ENCODE measurements at places on chromosomes 1 and 21. TPM values are rescaled to one million over a fixed set of nuclear protein-coding genes. Genes with fewer than 3 reads are reported as not detected.

S100A14 gene
- 5.7 TPM for total RNA-seq

SNIP1 gene
- 9.7 TPM for total RNA-seq

DNA sequence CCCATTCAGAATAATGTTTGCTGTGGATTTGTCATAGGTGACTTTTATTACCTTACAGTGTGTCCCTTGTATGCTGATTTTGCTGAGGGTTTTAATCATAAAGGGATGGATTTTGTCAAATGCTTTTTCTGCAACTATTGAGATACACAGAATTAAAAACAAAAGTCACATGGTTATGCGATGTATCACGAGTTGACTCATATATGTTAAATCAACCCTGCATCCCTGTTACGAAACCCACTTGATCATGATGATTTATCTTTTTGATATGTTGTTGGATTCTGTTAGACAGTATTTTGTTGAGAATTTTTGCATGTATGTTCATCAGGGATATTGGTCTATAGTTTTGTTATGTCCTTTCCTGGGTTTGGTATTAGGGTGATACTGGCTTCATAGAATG is 10.7 kb upstream of the OR2T34 start:
- no peak for DNase-seq

GRCh38 chr1:117871013-117871412 is 58.4 kb downstream of the GDAP2 start:
- no peak for DNase-seq

DNA sequence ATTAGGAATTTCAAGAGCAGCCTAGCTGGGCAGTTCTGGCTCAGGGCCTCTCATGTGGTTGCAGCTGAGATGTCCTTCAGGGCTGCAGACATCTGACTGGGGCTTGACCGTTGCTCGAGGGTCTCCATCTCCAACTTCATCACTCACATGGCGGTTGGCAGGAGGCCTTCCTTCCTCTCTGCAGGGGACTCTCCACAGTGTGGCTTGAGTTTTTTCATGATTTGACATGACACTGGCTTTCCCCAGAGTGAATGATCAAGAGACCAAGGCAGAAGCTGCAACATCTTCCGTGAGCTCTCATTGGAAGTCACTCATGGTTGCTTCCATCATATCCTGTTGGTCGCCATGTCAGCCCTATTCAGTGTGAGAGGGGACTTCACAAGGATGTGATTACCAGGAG is 74.6 kb downstream of the RUNX3 start:
- no peak for DNase-seq

DNA sequence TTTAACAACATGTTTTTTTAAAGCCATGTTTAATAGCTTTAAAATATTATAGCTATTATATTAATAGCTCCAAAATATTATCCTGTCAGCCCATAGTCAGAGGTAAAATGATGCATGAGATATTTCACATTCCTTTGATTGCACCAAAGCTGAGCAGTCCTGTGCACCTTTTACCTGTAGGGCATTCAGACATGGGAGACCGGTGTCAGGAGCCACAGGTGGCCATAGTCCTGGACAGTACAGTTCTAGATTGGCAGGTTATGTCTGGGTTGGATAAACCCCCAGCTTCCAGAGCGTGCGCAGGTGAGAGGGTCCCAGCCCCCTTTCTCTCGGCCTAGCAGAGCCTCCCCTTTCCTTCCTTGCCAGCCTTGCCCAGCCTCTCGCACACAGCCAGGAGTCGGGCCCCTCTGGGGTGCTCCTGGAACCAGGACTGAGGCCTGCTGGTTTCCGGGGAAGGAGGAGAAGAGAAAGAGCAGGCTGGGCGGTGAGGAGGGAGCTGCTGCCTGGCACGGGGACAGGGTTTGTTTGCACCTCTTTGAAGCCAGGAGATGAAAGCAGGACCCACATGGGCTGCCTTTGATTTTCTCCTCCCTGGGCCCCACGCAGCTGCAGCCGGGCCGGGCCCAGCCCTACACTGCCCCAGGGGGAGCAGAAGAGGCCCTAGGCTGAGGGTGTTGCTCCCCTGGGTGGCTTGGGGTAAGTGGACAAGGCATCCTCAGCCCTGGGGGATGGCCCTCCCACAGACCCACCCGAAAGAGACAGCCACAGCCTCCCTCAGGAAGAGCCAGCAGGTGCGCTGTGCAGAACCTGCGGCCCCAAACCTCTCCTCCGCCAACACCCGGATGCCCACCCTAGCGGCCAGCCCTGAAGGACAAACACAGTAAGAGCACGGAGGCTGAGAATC is 75.2 kb upstream of the TARDBP start:
- no peak for DNase-seq

Data from left ventricle myocardium superior (tissue), 1 donor.